Germinal center (tissue), 1 donor: ENCODE measurements at places on chromosomes 12 and 14.

- no peak for DNase-seq
These were observed 157.3 kb upstream of the PLXNC1 start for GRCh38 chr12:93990832-93991803.

DNA sequence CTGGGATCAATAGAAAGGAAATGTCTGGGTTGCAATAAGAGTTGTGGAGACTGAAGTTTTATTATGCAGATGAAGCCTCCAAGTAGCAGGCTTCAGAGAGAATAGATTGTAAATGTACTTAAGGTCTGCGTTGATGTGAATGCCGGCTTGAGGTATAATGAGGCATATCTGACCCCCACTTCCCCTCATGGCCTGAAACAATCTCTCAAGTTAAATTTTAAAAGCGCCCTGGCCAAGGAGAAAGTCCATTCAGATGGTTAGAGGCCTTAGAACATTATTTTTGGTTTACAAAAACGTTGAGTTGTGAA, 28.3 kb upstream of the HIGD1C start:
- no peak for DNase-seq

DNA sequence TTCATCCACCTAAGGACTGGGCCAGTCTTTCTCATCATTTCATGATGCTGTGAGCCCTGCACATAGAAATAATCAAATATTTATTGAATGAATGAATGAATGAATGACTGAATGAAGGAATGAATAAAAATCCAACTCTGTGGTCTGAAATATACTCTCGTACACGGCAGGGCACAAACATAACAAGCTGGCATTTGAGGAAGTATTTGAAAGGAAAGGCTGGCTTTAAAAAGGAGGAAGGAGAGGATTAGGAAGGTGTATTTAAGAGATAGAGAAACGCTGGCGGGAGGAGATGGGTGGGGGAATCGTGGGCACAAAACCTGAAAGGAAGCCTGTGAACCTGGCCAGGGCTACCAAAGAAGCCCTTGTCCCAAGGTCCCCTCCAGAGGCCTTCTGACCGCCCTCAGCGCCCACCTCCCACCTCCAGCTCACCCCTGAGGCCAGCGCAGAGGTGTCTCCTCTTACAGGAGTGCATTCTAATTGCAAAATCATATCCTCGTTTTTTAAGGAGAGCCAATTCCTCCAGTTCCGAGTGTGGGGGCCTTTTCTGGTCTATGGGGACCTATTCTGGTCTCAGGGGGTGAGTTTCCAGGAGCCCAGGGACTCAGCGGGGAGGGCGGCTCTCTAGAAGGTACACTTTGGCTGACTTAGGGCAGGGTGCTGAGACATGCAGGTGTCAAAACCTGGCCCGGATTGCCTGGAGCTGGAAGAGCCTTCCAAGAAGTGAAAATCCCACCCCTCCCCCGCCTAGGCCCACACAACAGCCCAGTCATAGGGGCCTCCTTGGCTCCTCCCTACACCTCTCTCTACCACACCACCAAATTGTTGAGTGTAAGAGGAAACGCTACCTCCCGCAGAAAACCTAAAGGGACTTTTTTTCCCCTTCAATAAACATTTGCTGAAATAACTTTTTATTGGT, 8.7 kb upstream of the JDP2 start:
- DNase-seq = peak; percentile 44

GRCh38 chr12:10364815-10365622, 24.8 kb downstream of the KLRK1 start:
- DNase-seq = peak; percentile 56

- no peak for DNase-seq
These were observed 7.2 kb downstream of the A2ML1 start for GRCh38 chr12:8829621-8830020.
